ENCODE measurements at places on chromosomes 12 and 14.

GRCh38 chr12:129064209-129064855, 211.1 kb downstream of the GLT1D1 start:
- no peak for DNase-seq

DNA sequence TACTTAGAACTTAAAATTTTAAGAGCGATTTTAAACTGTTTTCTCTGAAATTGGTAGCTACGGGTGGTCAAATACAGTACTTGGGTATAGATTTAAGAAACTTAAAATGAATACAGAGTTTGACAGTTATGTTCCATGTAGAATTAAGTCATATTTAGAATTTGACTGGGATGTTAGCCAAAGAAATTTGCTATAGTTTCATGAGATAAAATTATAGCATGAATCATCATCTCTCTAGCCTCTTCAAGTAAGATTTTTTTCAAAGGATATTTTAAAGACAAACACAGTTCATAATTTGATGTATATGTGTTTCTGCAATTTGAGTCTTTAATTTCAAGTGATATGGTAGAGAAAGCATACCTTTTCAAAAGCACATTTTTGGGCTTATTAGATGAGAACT, 41.0 kb downstream of the ZCRB1 start:
- no peak for DNase-seq

DNA sequence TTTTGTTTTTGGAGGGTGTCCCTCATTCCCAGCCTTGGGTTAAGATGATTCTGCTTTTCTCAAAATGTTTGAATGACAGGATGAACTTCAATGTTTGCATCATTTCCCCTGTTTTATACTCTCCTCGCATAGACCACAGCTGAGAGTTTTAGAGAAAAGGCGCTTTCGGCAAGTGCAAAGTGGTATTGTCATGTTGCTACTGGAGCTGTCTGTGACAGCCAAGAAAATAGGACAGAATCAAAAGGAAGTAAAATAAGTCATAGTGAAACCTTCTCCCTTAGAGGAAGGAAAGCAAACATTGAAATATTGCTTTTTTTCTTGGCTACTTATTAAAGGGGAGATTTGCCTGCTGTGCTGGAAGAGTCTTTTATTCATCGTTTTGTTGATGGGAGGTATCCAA, 33.5 kb upstream of the ARHGAP5 start:
- no peak for DNase-seq

GRCh38 chr12:49331380-49332222, 5.4 kb downstream of the C1QL4 start:
- no peak for DNase-seq

DNA sequence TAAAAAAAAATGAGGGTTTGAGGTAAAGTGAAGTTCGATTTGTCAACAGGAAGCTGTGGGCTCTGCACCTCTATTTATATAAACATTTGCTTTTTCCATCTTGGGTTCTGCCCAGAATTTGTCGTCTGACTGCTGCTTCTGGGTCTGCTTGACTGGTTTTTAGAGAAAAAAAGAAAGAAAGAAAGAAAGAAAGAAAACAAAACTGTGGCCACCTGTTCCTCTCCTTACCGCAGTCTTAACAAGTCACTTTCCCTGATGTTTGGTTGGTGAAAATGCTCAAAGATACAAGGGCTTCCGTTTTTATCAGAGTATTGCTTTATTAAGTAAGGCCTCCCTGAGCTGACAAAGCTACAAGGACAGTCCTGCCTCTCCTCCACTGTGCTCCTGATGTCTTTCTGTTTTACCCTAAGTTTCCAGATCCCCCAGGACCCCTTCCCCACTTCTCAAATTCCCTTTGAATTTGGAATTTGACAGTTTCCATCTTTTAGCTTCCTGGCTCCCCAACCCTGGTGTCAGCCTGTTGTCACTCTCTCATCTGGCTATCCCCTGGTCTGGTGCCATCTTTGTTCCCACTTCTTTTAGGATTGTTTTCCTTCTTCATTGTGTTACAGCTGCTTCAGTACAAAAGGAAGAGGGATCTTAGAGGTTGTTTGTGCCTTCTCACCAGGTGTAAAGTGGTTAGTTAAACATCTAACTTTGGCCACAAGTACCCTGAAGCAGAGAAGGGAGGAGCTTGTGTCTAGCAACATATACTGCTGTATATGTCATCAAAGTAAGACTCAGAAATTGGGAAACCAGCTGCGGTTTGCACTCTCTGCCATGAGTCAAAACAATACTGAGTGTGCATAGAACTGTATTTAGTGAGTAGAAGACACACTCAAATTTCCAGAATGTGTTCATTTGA, 18.0 kb downstream of the MFAP5 start:
- DNase-seq, result peak; percentile 1

GRCh38 chr12:101045486-101046464, 164.3 kb downstream of the SLC5A8 start:
- DNase-seq, result no peak

- no peak for DNase-seq
These were observed 64.4 kb downstream of the FOS start for GRCh38 chr14:75342762-75343599.

DNA sequence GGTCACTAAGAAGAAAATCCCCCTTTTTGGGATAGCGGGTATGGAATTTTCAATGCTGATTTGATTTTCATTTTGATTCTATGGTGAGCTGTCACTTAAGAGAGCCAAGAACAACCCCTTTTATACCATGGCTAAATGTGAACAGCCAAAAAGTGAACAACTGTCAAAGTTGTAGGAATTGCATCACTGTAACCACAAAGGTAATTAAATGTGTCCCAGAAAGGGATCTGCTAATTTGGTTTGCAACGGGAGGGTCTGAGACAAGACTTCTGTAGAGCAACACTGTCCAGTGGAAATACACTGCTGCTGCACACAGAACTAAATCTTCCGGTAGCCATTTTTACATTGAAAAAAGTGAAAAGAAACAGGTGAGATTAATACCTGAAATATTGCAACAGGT, 14.6 kb downstream of the CHST11 start:
- DNase-seq, result no peak

DNA sequence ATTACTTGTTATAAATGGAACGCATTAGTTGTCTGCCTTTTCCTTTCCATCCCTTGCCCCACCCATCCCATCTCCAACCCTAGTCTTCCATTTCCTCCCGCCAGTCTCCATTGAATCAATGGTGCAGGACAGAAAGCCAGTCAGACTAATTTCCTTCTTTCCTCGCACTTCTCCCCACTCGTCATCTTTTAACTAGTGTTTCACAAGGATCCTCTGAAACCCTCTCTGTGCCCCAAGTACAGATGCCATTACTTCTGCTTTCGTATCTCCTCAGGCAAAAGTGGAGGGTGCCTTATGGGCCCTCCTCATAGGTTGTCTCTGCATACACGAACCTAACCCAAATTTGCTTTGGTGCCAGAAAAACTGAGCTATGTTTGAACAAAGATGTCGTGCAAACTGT, 4.2 kb downstream of the DAZAP2 start:
- no peak for DNase-seq

DNA sequence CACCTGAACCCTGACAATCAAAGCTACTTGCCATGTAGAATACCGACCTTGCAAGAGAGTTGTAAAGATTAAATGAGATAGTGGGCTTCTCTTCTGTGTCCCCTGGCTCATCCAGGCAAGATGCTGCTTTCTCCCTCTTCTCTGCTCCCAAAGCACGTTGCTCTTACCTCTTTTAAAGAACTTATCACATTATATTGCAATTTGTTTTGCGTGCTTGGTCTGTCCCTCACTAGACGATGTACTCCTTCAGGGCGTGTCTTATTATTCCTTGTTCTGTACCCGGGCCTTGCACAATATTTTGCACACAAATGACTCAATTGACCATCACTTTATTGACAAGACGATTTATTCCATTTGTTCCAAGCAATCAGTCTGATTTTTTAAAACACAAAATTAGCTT, 3.3 kb downstream of the DCN start:
- DNase-seq, result no peak

- no peak for DNase-seq
These were observed 2.9 kb upstream of the RAB35 start for GRCh38 chr12:120119271-120119973.

DNA sequence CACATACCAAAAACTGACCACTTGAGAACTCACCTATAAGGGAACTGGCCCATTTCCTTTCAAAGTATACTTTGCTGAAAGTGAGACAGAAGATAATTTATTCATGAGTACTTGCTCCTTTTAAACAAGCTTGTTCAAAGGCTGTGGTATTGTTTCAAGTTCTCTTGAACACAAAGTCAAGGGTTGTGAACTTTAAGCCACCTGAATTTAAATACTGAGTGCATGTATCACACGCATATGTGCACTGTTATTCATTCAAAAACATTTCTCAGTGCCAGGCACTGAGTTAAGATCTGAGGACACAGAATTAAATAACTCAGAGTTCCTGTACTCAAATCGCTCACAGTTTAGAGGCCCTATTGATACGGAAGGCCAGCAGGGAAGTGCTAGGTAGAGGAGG, 19.1 kb upstream of the LDHB start:
- DNase-seq, result no peak

- DNase-seq, result peak; percentile 32
These were observed 437 bp downstream of the ERO1A start for GRCh38 chr14:52694761-52695480.

GRCh38 chr12:25051171-25051570, 102.3 kb upstream of the BCAT1 start:
- no peak for DNase-seq
